ENCODE measurements at places on chromosomes 7 and 10. TPM values are rescaled to one million over a fixed set of nuclear protein-coding genes. Genes with fewer than 3 reads are reported as not detected.

Gene ITIH5
- 7.8 TPM for total RNA-seq

Gene RNF32
- not detected for total RNA-seq

Gene ASB10
- total RNA-seq, result 22.8 TPM

Gene SLC26A5
- total RNA-seq, result not detected

Gene LCOR
- 13.6 TPM for total RNA-seq

Gene CRHR2
- total RNA-seq, result not detected

Gene TCAF2
- 2.6 TPM for total RNA-seq

Gene KIAA1549
- total RNA-seq, result 0.73 TPM

Gene ZSCAN25
- total RNA-seq, result 7.9 TPM

Gene LRRN3
- 0.42 TPM for total RNA-seq

Gene PRRT4
- total RNA-seq, result 1.0 TPM

Gene NPSR1
- total RNA-seq, result not detected

Gene GHRHR
- total RNA-seq, result not detected

Gene NRF1
- total RNA-seq, result 11.3 TPM

Gene CPN1
- total RNA-seq, result not detected

Gene GIMAP4
- total RNA-seq, result 16.1 TPM

Gene SYT15
- total RNA-seq, result 1.00 TPM

Gene TCERG1L
- total RNA-seq, result not detected

Gene HOXA6
- 5.6 TPM for total RNA-seq

Gene CD36
- total RNA-seq, result 375 TPM

Gene MYPN
- total RNA-seq, result 118 TPM

Gene SCART1
- 0.11 TPM for total RNA-seq

Gene KNDC1
- total RNA-seq, result not detected
